Effector memory CD8-positive, alpha-beta T cell (primary cell): ENCODE measurements at places on chromosomes 16 and 17.

DNA sequence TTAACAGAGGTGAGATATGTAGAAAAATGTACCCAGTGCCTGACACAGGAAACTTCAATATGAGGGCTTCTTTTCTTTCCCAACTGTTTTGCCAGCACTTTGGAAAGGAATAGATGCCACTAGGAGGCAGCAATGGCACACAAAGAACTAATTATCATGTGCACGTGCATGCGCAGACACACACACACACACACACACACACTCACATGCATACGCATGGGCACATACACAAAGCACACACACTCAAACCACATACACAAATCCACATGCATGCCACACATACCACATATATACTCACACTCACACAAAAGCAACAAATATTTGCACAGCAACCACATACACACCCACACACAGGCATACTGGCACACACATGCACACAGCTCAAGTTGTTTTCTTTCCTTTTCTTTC is 8.8 kb upstream of the CEP112 start:
- DNase-seq, result peak; percentile 14

- DNase-seq, result no peak
Observed at GRCh38 chr17:46876353-46876887, 25.0 kb downstream of the WNT9B start.

DNA sequence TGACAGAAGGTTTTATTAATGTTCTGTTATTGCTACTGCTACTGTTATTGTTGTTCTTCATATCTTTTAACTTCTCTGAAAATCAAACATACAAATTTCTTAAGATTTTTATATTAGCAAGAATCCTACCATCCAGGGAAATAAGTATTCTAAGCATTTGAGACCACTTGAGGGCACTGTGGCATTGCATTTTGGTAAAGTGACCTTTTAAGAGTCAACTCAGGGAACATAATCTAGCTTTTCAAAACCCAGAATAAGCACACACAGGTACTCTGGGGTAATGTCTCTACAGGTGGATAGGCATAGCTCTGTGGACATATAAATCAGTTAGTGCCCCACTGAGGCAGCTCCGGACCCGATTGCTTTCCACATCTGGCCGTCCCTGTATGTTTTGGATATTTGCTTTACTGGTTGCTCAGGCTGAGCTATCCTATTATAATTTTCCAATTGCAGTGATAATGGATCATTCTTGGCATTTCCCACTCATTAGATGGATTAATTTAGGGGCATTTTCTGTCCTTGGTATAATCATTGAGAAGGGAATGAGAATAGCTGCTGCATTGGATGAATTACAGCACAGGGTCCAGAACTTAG is 1425.1 kb upstream of the CDH8 start:
- no peak for DNase-seq

DNA sequence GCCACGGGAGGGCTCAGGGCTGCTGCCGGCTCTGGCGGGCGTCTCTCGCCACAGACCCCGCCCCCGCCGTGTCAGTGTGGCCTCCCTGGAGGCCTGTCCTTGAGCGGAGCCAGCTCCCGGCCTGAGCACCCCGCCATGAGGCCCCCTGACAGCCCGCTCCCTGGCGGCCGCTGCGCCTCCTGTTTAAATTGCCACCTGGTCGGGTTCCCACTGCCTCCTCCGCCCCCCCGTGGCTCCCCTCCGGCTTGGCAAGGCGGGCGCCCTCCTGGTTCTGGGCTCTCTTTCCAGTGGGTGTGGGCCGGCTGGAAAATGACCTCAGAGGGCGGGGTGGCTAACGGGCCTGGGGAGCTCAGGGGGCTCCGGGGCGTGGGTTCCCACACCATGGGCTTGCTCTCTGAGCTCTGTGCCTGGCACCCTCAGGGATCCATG is 42.1 kb upstream of the SSTR5 start:
- DNase-seq, result no peak

GRCh38 chr17:76820561-76820960 is 47.6 kb upstream of the MGAT5B start:
- no peak for DNase-seq

- no peak for DNase-seq
Observed at GRCh38 chr16:90010676-90011507, 8.4 kb downstream of the DBNDD1 start.

DNA sequence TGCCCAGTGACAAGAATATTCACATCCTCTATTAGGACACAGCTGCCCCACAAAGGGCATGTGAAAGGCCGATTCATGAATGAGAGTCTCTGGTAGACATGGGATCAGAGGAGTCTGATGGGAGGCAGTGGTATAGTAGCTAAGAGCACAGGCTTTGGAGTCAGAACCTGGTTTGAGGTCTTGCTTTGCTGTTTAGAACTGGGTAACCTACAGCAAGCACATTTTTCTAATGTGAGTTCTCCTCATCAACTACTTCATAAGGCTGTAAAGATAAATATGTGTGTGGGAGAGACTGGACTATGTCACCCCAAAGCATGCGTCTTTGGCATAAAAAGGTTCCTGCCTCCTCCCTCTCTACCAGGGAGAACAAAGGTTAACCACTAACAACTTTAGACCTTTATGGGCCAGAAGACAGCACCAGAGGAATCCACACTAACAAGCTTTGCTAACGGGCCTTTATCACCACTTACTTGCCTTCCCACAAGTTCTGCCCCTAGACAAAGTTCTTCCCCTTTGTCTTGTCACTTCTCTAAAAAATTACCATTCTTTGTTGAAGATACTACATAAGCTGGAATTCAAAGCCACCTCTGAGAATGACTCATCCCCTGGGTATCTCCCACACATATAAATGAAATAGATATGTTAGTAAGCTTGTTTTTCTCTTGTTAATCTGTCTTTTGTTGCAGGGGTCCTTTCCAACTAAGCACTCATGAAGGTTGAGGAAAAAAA is 21.1 kb downstream of the CDR2 start:
- no peak for DNase-seq

GRCh38 chr17:19753661-19754463 is 5.8 kb upstream of the ALDH3A1 start:
- no peak for DNase-seq

GRCh38 chr16:19639986-19640421 is 78.0 kb downstream of the KNOP1 start:
- no peak for DNase-seq

GRCh38 chr16:67112591-67113399 is 3.1 kb downstream of the PHAF1 start:
- no peak for DNase-seq

- peak; percentile 61 for DNase-seq
Observed at GRCh38 chr17:82985973-82986372, 93.4 kb upstream of the METRNL start.

GRCh38 chr16:55571191-55571897 is 4.9 kb downstream of the CAPNS2 start:
- no peak for DNase-seq

DNA sequence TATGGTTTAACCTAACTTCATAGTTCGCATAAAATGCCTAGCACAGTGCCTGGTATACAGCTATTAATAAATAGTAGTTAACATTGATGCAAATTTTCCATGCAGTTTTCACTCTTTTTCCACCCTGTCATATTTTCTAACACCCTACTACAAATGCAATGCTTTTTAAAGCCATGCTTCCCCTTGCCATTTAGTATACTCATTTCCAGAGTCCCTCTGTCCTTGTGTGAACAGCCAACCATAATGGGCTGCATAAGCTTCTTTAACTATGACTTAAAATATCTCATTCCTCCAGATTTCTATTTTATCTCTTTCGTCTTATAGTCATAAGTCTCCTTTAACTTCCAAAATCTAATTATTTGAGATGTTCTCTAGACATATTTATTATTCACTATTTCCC is 284.1 kb downstream of the GRIN2A start:
- DNase-seq, result no peak

DNA sequence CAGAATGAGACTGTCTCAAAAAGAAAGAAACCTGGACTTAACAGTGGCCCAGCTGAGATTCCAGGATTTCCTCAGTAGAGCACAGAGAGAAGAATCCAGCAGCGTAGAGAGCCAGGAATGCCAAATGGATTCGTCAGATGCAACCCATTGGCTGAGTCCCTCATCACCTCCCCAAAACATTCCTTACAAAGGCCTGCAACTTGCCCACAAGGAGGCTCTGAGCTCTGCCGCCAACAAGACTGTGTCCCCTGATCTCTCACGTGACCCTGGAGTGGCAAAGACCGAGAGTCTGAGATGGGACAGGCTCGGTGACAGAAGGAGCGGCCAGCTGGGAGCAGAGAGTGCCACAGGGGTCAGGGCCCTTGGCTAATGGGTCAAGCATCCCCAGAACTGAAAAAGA is 6.9 kb upstream of the CHMP6 start:
- DNase-seq, result no peak

DNA sequence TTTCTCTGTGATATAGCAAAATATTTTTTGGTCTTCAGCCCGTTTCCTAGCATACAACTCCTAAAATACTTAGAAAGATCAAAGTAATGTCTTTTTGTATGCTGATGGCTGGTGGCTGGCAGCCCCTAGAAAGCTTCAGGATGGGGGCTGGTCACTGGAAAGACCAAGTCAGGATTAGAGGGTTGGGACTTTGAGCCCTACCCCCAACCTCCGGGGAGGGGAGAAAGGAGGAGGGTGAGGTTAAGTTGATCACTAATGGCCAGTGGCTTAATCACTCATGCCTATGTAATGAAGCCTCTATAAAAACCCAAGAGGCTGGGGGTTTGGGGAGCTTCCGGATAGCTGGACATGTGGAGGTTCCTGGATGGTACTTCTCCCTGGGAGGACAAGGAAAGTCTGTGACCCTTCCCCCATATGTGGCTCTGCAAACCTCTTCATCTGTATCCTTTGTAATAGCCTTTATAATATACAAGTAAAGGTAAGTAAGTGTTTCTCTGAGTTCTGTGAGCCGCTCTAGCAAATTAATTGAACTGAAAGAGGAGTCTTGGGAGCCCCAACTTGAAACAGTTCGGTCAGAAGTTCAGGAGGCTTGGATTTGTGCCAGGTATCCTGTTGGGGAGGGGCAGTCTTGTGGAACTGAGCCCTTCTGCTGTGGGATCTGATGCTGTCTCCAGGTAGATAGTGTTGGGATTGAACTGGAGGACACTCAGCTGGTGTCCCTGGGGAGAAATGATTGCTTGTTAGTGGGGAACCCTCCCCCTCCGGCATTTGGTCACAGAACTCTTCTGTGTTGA is 3.5 kb downstream of the SLC7A6 start:
- DNase-seq, result no peak

GRCh38 chr17:51036084-51036483 is 84.6 kb downstream of the SPAG9 start:
- DNase-seq, result no peak

DNA sequence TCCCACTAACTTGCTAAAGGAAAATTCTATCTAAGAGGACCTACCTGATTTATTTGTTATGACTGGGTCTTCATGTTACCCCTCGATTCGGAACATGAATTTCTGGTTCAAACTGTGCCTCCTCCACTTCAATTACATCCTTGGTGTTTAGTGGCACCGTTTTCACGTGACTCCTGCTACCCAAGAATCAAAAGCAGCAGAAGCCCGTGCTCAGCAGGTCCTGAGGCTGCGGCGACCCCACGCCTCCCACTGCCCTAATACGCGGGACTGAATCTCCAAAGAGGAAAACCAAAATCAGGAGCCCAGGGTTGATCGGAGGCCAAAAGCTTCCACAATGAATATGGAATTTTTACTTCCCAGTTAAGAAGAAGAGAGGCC is 94.0 kb upstream of the METRNL start:
- DNase-seq, result no peak

- no peak for DNase-seq
Observed at GRCh38 chr17:79702034-79702433, 28.7 kb upstream of the ENPP7 start.

DNA sequence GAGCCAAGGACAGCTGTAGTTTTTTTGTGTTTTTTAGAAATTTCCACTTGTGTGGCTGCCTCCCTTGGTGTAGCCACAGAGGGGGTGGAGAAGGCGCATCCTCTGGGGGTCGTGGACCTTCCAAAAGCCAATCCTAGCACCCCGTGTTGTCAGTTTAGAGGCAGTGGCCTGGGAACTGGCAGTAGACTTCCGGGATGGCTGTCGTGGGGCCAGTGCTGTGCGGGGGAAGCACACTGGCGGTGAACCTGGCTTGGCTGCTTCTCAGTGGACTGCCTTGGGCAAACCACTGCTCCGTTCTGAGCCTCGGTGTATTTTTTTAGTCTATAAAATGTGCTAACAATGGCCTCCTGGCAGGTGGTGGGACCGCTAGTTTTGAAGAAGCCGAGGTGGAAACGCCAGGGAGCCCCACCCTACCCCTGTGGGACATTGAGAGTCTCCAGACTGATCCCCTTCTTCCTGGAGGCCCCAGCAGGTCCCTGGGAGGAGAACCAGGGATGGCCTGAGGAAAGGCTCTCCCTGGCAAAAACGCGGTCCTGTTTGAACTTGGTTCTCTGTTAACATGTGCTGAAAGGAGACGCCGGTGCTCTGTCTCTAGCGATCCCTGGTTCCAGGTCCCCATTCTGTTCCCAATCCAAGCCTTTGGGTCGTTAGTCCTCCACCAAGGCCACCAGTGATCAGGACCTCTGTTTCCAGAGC is 125.7 kb downstream of the CMIP start:
- DNase-seq, result no peak

DNA sequence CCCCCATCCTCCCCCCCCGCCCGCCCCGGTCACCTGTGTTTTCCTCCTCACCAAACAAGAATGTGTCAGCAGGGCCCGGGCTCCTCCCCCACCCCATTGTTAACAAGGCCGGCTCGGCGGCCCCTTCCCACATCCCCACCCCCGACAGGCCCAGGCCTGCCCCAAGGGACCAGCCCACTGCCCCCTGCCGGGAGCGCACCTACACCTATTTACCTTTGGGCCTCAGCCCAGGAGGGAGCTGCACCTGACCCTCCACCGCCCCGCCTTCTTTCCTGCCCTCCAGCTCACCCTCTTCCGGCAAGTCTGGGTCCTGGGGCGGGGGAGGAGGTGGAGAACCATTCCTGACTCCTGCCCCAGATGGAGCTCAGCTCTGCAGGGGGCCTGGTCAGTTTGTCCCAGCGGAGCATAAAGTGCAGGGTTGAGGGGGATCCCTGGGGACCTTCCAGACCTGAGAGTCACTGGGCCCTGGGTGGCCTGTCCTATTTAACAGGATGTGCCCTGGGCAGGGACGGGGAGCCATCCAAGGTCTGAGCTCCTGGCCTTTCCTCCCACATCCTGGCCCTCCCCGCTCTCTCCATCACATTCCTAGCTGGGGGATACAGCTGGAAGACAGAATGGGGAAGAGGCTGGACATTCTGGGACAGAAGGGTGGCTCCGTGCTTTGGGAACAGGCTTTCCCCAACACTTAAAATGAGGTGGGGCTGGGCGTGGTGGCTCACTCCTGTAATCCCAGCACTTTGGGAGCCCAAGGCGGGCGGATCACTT is 8.3 kb downstream of the FOXJ1 start:
- DNase-seq, result no peak

DNA sequence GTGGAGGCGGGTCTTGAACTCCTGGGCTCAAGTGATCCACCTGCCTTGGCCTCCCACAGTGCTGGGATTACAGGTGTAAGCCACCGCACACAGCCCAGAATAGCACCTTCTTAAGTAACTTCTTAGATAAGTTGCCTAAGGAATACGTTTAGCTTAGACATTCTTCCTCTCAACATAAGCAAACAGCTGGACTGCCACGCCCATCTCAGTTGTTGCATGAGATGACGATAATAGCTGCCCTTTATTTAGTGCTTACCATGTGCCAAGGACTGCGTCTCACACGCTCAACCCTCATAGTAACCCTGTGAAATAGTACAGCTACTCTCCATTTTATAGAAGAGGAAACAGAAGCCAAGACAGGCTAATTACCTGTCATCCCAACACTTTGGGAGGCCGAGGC is 11.8 kb downstream of the HASPIN start:
- no peak for DNase-seq
